Stimulated activated CD4-positive, alpha-beta T cell treated with anti-CD3 and anti-CD28 coated beads, Interleukin-12 subunit alpha, Interleukin-12 subunit beta, amount 100 ng/mL, for 48 hours (primary cell): ENCODE measurements at places on chromosomes 12 and 14.

DNA sequence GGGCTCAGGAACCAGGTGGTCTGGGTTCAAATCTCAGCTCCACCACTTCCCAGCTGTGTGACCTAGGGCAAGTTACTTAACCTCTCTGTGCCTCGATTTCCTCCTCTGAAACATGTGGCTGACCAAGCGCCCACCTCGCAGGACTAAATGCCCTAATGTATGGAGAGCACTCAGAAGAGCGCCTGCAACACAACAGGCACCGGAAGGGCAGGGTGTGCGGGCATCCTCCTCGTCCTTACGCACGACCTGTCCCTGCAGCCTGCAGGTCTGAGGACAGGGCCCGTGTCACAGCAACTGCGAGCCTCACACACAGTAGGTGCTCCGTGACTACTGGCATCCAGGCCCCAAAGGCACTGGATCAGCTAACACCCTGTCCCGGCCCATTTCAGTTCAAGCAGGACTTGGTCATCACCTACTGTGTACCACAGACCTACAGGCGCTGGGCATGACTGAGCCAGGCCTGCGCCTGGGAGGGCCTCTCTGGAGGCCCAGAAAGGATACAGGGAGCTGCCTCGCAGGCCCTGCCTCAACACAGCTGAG lies 131.5 kb downstream of the NCOR2 start:
- no peak for DNase-seq

DNA sequence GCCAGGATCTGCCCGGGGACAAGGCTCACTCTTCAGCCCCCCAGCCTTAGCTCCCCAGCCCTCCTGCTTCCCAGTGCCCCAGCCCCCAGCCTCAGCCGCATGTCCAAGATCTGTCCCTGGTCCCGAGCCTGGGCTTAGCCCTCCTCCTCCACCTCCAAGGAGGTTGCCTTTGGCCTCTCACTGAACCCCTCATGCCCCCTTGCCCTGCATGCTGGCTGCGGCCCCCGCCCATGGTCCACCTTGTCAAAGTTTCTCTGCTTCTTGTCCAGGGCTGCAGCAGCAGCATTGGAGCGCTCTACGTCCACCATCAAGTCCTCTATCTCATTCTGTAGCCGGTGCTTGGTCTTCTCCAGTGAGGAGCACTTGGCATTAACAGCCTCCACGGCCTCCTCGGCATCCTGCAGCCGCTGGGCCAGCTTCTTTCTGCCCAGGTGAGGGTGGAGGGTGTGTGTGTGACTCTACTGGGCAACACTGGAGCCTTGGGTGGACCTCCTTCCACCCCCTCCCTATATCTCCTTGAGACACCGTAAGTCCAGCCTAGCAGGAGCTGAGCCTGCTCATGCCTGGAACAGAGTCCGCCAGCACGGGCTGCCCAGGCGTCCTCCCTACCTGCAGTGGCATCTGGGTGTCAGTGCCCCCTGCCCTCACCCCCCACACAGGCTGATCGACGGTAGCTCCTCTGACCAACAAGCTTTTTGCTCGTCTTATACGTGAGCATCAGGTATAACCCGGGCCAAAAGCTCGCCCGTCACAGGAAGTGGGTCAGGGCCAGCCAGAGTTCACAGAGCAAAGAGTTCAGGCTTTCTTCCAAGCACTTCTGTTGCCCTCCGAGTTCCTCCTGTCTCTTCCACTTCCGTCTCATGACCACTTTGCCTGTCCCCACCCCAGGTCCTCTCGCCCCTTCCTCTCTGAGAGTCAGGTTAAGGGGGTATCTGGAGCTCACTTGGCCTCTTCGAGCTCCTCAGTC lies 11.4 kb downstream of the CMTM5 start:
- DNase-seq: no peak

- DNase-seq: no peak
Measured at GRCh38 chr12:62282057-62282774, 22.0 kb downstream of the USP15 start.

DNA sequence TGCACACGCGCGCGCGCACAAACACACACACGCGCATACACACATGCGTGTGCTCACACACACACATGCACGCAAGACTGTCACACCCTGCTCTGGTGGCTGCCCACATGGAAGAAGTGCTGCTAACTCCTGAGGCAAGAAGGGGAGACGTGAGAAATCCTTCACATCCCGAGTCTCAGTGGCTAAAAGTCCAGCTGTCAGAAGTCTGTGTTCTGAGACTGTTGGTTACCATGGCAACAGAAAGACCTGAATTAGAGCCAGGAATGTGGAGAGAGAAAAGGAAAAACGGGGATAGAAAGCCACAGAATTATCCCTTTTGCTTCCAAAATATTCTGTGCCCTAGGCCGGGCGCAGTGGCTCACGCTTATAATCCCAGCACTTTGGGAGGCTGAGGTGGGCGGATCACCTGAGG lies 71.2 kb downstream of the PPFIBP1 start:
- no peak for DNase-seq

DNA sequence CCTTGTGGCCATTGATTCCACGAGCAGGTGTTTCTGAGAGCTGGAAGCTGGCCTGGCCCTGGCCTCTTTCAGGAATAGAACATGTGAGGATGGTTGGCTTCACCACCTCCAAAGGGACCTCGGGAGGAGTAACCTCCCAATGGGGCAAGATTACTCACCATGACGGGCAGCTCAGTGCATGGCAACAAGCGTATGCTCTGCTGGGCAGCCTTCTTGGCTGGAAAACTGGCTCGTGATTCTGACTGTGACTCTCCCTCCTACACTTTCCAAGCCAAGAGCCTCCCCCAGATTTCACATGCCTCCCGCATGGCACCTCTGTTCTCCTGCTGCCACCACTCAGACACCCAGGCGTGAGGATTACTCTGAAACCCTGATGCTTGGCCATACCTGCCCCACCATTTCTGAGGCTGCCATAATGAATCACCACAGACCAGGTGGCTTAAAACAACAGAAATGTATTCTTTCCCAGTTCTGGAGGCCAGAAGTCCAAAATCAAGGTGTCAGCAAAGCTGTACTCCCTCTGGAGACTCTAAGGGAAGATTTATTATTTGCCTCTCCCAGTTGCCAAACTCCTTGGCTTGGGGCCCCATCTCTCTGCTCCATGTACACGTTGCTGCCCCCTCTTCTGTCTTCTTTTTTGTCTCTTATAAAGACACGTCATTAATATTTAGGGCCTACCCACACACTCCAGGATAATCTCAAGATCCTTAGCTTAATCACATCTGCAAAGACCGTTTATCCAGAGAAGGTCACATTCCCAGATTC lies 215.9 kb downstream of the CHST11 start:
- no peak for DNase-seq

DNA sequence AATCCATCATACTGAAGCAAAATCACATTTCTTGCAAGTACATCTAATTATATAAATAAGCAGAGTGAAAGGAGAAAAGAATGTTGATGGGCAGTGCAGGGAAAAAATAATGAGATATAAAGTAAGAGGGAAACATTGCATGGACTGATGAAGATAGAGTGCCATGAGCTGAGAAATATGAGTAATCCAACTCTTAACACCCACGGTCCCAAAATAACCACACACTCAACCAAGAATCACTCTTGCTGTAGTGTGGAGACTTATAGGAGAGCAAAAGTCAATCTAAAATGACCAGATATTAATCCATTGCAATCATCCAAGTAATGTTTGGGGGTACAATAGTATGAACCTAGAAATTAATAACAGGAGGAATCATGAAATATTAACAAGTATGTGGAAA lies 40.2 kb downstream of the MYF5 start:
- no peak for DNase-seq

GRCh38 chr12:113069751-113070116 lies 13.2 kb downstream of the DTX1 start:
- no peak for DNase-seq

GRCh38 chr14:98949051-98949450 lies 322.9 kb downstream of the BCL11B start:
- no peak for DNase-seq

DNA sequence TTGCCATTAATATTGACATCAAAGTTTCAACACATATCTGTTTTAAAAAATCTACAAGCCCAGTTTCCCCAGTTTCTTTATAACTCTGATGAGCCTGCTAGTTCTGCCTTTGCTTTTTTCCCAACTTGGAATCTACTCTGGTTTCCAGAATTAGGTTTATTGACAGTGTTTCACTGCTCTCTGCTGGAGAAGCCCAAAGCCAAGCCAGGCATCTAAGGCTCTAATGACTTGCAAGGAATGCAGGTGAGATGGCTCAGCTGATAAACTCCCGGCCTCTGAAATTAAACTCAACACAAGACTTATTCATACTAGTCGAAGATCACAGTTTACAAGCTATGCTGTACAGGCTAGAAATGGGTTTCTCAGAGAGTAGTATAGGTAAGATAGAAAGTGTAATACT lies 54.3 kb downstream of the HMGA2 start:
- no peak for DNase-seq

GRCh38 chr12:69348162-69348938 lies at the start of gene LYZ:
LYZ (plus strand) TSS chr12:69348381; CDS start chr12:69348409, 28 bp downstream.
- no peak for DNase-seq

DNA sequence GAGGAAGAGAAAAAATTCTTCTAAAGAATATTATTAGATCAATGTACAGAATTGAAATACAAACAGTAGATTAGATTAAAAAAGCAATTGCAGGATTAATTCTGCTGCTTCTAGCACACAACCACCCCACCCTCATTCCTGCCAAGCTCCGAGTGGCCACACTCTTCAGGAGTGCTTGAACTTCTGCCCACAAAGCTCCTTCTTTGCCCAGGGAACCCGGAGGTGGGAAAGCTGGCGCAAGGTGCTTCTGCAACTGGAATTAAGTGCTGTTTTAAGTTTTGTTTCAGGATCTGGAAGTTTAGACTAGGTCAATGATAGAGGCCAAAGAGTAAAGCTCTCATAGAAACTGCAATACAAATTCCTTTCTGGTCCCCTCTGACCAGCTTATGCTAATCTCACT lies 94.1 kb upstream of the BMP4 start:
- DNase-seq: no peak

DNA sequence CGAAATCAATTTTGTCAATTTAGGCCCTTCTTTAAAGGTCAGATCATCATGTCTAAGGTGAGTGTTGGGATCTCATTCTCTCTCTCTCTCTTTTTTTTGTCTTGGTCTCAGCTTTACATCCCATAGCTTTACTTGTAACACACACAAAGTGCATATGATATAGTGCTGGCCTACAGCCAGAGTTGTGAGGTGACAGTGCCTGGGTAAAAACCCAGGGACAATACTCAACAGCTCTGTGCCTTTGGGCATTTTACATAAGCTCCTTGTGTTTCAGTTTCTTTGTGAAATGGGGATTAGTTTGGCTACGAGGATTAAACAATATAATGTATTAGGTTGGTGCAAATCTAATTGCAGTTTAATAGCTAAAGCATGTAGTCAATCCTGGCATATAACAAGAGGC lies 40.2 kb downstream of the GRIP1 start:
- no peak for DNase-seq

- no peak for DNase-seq
Measured at GRCh38 chr12:41076114-41076513, 112.0 kb upstream of the PDZRN4 start.

DNA sequence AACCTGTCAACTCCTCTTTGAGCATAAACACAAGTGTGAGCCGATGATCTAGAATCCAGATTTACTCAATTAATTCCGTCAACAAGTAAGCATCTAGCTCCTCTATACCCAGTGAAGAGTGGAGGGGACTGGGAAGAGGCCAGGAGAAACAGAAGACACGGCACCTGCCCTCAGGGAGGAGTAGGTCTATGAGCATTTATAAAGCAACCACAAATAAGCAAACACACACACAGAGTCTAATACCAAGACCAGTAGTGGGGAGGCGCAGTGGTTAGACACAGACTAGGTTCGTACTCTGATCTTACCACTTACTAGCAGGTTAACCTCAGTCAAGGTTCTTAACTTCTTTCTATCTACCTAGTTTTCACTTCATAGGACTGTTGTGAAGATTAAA lies 5.9 kb upstream of the FOXN3 start:
- no peak for DNase-seq

DNA sequence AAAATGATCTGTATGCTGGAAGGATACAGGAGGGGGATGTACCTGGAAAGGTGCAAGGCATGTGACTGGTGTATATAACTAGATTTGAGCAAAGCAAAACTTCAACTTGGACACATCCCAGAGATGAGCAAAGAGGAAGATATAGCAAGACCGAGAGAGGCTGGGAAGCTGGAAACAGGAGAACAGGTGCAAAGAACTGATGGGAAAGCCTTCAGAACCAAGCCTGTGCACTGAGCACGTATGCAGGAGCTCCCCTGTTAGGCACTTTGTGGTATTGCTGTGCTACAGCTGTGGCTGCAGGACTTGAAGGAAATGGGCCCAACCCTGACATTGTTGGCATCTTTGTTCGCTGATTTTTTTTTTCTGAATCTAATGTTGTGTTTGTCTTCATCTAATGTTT lies 120.7 kb upstream of the PWP1 start:
- no peak for DNase-seq

- no peak for DNase-seq
Measured at GRCh38 chr12:116962197-116962596, 51.4 kb downstream of the FBXW8 start.

GRCh38 chr14:33359288-33359881 lies 420.7 kb downstream of the NPAS3 start:
- DNase-seq: no peak

GRCh38 chr14:77406086-77406485 lies 17.2 kb downstream of the NOXRED1 start:
- DNase-seq: no peak

- no peak for DNase-seq
Measured at GRCh38 chr12:99529966-99530365, 117.6 kb upstream of the GARIN6 start.

DNA sequence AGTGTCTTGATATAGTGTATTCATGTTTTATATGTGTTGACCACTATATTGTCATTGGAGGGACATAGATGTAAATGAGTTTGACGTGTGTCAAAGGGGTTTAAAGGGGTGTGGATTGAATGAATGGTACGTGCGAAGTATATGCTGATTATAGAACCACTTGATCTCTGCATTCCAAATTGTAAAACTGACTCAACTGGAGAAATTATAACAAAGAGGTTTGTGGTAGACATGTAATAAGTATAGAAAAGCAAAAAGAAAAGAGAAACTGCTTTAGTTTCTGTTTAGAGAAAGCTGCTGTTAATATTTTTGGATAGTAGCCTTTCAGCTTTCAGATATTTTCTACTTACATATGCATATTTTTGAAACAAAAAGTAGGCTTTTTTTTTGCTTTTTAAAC lies 8.9 kb upstream of the MYRFL start:
- DNase-seq: no peak

GRCh38 chr14:35766700-35767082 lies 42.4 kb downstream of the RALGAPA1 start:
- no peak for DNase-seq
